ENCODE measurements at places on chromosomes 5 and 9. TPM values are rescaled to one million over a fixed set of nuclear protein-coding genes. Genes with fewer than 3 reads are reported as not detected.
A peak's percentile ranks its signal among the peaks of the same experiment; 100 is the strongest.

PLPPR1 gene
- total RNA-seq: not detected

S1PR3 gene
- total RNA-seq: 3.6 TPM

PRDM9 gene
- not detected for total RNA-seq

TLX3 gene
- total RNA-seq: not detected

ANKRD34B gene
- not detected for total RNA-seq

MELK gene
- 12.9 TPM for total RNA-seq

GRCh38 chr9:102225841-102226441 is 487.5 kb upstream of the GRIN3A start:
- DNase-seq: no peak

GRCh38 chr9:112166176-112167140 is 8.6 kb downstream of the SUSD1 start:
- DNase-seq: peak; percentile 23

DNA sequence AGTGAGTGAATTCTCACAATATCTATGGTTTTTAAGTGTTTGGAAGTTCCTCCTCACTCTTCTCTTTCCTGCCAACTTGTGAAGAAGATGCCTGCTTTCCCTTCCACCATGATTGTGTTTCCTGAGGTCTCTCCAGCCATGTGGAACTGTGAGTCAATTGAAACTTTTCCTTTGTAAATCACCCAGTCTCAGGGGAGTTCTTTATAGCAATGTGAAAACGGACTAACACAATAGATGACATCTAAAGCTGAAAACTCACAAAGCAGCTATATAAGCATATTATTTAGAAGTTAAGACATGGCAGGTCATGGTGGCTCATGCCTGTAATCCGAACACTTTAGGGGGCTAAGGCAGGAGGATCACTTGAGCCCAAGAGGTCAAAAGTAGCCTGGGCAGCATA is 130.2 kb downstream of the ARRDC3 start:
- DNase-seq: no peak

- peak; percentile 61 for DNase-seq
Measured at GRCh38 chr5:140480310-140481014, 67.0 kb upstream of the EIF4EBP3 start.

DNA sequence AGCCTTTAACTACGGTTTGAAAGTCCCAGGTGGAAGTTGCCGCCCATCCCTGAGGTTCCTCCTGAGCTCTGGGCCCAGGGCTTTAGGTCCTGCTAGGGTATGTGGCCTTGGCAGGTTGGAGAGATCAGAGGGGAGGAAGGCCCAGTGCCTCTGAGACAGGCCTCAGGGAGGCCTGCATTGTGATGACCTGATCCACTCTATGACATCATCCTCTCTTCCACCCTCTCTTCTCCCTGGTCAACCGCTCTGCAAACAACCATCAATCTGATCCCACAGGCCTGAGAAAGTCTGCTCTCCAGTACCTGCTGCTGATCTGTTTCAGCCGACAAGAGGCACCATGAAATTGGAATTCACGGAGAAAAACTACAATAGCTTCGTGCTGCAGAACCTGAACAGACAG is at the start of gene CCIN:
Gene CCIN, plus strand, starts transcription at position 223 of the 400 bp plus-strand sequence. Its CDS starts 115 bp downstream, at position 338.
- DNase-seq: no peak

GRCh38 chr5:167699432-167699831 is 592.0 kb upstream of the WWC1 start:
- DNase-seq: no peak

DNA sequence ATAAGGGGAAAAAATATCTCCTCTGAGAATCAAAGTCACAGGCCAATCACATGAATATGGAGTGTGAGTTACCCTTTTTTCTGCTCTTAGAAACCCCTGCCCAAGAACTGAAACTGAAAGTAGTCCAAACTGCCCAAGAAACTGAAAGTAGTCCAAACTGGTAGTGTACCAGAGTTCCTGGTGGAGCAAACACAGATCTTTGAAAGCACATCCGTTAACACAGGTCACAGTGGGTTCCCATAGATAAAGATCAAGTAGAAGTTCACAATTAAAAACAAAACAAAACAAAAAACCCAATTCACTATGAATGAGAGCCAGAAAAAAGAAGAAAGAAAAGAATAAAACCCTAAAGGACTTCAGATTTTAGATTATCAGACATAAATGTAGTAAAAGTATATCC is 332.4 kb upstream of the EFNA5 start:
- peak; percentile 68 for DNase-seq

GRCh38 chr5:57448751-57449150 is 33.9 kb downstream of the ACTBL2 start:
- DNase-seq: no peak

- no peak for DNase-seq
Measured at GRCh38 chr9:112203536-112203935, 28.4 kb upstream of the SUSD1 start.

GRCh38 chr9:33186457-33187168 is 19.5 kb upstream of the B4GALT1 start:
- DNase-seq: peak; percentile 46

GRCh38 chr5:88695931-88696330 is 187.1 kb downstream of the MEF2C start:
- no peak for DNase-seq

GRCh38 chr5:69170495-69170894 is 3.5 kb downstream of the CCNB1 start:
- DNase-seq: no peak

All from dermis blood vessel endothelial cell (primary cell).